ENCODE measurements at places on chromosomes 2 and 18.
A peak's percentile ranks its signal among the peaks of the same experiment; 100 is the strongest.

- DNase-seq = no peak
These were observed 58.9 kb upstream of the TEX51 start for GRCh38 chr2:126839796-126840195.

DNA sequence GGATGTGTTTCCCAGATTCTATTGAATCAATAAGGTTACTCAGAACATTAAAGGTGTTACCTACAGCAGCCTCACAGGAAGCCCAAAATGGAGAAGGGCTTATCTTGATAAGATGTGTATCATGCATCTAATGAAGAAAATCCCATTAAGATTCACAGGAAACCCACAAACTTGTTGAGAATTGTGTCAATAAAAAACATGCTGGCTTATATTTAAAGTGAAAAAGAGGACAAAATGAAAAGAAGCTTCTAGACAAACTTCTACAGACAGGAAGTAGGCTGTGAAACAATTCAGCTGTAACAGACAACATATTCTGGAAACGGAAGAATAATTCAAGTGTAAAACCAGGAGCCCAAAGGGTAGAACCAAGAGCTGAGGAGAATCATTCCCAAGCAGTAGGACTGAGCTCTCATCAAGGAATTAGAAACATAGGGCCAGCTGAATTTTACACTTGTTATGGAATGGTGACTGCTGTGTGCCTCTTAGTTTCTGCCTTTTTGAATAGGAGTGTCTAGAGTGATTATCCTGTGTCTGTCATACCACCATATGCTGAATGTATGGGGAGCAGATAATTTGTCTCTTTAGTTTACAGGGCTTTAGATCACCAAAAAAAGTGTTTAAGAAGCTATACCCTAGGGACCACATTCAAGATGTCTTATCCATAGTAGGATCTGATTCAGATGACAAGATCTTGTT is 9.6 kb downstream of the IMMT start:
- DNase-seq = no peak

DNA sequence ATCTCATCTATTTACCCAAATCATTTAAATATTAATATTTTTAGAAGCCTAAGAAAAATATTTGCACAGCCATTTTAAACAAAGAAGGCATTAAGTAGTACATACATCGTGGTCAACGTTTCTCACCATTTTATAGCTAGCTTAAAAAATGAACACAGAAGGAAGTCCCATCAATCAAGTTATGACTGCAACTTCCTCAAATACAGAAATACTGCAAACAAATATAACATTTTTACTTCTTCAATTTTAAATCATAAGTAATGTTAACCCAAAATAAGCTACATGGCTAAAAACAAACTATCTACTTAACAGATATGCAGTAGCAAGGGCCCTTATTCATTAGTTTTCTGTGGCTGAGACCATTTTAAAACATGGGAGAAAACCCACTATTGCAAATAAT is 30.6 kb downstream of the ITSN2 start:
- no peak for DNase-seq

GRCh38 chr2:110674620-110675555 is 3.0 kb downstream of the BUB1 start:
- DNase-seq = peak; percentile 57

DNA sequence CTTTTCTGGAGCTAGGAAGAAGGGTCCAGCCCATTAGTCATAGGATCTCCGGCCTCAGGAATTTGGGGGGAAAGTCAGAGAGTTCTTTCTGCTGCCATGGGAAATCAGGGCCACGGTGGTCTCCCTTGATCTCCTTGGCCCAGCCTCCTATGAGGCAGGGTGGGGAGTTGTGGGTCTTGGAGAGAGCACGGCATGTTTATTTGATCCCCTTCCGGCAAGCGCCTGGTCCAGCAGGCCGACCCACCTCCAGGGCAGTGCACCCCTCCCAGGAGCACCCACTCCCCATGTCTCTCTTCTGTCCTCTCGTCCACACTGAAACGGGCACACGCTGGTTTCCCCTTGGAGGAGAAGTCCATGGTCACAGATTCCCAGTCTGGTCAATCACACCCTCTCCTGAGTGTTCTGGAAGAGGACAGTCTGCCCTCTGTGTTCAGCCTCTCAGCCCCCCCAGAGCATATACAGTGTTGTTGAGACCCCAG is 464.6 kb upstream of the HS6ST1 start:
- peak; percentile 0 for DNase-seq

GRCh38 chr2:176418768-176419167 is 149.5 kb downstream of the MTX2 start:
- DNase-seq = no peak

DNA sequence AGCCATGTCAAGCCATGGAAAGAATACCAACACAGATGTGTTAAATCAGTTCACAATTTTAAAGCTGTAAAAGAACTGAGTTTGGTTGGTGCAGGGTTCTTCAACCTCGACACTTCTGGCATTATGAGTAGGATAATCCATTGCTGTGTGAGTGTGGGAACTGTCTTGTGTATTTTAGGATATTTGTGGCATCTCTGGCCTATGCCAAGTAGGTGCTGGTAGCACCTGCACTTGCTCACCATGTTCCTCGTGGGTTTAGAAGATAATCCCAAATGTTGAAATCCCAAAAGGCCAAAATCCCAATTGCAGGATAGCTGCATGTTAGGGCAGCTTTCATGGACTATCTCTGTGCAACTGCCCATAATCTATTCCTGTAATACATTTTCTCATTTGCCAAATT is 3.8 kb downstream of the KRCC1 start:
- no peak for DNase-seq

DNA sequence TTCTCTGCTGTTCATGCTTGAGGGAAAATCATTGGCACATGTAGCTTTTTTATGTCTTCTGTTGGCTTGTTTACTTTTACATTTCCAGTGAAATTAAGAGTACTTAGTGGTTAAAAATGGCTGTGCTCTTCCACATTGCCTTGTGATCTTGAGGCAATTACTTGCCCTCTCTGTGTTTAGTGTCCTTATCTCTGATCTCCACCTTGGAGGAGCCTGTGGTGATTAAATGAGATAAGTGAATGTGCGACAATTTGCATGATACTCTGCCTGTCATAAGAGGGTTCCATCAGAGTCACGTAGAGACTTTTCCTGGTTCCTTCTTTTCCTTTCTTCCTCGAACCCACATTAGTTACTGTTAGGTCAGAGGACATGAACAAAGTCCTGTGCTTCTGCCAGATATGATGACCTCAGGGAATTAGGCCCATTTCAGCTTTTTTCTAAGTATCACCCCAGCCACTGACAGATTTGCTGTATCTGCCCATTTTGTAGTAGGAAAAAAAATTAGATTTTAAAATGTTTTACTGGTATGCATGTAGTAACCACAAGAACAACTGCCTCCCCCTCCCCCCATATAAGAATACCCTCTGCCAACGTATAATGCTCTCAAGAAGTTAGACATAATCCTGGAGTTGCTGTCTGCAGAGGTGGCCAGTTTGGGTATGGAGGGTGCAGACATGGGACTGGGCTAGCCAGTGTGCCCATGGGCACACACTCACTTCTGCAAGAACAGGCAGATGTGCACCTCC is 51.9 kb downstream of the TET3 start:
- DNase-seq = no peak
